RPMI8226 (cell line): ENCODE measurements at places on chromosomes 3 and 15.

DNA sequence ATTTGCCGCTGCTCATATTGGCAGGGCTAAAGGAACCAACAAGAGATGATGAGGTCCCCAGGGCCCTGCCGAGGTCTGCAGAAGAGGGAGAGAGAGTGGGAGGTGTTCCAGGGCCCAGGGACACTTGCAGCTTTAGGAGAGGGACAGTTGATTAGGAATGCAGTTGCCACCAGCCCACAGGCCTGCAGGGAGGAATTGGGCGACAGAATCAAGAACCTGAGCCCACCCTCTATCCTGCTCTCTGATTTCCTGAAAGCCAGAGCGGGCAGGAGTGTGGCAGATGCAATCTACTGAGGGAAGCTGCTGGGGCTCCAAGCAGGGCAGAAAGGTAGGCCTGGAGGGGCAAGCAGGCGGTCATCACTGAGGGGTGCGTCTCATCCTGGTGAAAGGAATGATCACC is 12.1 kb upstream of the PRR23E start:
- no peak for DNase-seq

DNA sequence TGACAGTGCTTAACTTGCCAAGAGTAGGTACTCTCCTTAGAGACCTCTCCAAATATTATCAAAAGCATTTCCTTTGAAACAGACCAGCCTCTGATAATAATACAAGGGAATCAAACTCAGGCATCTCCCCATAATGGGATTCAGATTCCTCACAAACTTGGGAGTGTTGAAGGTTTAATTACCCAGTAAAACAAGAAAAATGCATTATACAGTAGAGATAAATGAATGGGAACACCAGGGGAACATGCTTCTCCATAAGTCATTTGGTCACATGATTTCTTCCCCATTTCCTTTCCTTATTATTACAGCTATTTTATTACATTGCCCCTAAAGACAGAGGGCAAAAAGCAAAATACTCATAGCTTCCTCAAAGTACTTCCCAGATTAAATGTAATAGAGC is 325.0 kb upstream of the CDIN1 start:
- DNase-seq, result no peak

DNA sequence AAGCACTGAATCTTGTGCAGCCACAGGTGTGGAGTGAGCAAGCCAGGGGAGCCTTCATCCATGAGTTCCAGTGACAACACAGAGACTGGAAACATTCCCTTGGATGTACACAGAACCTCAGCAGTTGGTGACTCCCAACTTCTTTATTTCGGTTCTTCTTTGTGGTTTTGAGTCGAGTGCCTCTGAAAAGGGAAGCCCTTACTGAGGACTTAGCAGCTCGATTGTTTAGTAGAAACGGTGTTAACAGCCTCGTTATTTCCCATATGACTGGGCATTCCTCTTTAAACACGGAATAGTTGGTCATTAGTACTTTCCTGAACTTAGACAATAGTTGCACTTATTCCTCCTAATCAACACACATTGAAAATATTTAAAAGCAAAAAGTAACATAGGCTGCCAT is 7.7 kb downstream of the SLCO3A1 start:
- DNase-seq, result peak; percentile 73

GRCh38 chr3:50623840-50624474 is 7.0 kb downstream of the MAPKAPK3 start:
- no peak for DNase-seq
